NCI-H1694 (cell line): ENCODE measurements at places on chromosomes 2 and 18.

DNA sequence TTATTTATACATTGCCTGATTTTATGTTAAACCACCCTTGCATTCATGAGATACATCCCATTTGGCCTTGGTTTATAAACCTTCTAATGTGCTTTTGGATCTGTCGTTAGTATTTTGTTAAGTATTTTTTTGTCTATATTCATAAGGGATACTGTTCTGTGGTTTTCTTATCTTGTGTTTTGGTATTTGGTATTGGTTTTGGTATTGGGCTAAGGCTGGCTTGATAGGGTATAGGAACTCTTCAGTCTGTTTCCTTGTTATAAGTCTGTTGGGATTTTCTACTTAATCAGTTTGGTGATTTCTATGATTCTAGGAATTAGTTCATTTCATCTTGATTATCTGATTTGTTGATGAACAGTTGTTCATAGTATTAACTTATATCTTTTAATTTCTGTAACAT, 49.2 kb downstream of the RELCH start:
- DNase-seq = no peak

DNA sequence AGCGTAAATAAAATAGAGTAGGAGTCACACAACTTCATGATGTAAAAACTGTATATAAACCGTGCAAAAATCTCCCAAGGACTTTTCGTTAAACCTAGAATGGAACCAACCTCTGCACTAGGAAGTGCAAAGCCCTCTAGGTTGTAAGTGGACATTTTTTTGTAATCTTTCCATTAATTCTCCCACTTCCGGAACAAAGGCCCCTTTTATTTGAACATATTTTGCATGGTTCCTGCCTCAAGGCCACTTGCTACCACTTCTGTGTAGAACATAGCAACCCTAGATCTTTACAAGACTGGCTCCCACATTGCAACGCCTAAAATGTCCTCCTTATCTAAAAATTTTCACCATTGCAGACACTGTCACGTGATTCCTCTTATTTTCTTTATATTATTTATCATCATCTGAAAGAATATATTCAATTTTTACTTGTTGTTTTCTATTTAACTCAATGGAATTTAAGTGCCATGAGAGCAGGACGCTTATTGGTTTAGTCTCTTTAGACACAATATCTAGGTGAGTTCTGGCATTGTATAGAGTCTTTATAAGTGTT, 249.6 kb upstream of the TMEFF2 start:
- DNase-seq = no peak

- no peak for DNase-seq
Observed at GRCh38 chr2:12259493-12259892, 457.2 kb upstream of the TRIB2 start.

- no peak for DNase-seq
Observed at GRCh38 chr18:12061685-12062084, 32.0 kb upstream of the ANKRD62 start.

- no peak for DNase-seq
Observed at GRCh38 chr18:75123113-75123512, 85.8 kb downstream of the PTGR3 start.

- DNase-seq = no peak
Observed at GRCh38 chr2:223503746-223504145, 98.4 kb downstream of the SCG2 start.

DNA sequence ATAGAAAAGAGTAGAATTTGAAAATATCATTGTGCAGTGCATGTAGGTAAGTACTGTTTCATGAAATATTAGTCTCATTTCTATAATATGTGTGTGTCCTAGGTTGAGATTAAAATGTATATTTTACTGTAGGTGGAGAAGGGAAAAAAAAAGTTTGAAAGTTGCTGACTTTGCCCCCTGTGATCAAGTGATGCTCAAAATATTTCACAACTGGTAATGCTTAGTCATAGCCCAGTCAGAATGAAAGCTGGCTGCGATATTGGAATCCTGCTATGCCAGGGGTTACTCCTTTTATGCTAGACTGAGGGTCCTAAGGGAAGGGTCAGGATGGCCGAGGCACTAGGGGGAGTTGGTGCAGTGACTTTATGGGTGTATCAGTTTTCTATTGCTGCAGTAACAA, 19.5 kb upstream of the CFAP36 start:
- DNase-seq = no peak

- DNase-seq = no peak
Observed at GRCh38 chr18:32915516-32915915, 142.7 kb upstream of the KLHL14 start.

- DNase-seq = no peak
Observed at GRCh38 chr18:3468833-3469232, 18.9 kb downstream of the TGIF1 start.

GRCh38 chr2:105822186-105822585, 77.5 kb downstream of the NCK2 start:
- no peak for DNase-seq
